ENCODE measurements at places on chromosomes 2 and 18.

DNA sequence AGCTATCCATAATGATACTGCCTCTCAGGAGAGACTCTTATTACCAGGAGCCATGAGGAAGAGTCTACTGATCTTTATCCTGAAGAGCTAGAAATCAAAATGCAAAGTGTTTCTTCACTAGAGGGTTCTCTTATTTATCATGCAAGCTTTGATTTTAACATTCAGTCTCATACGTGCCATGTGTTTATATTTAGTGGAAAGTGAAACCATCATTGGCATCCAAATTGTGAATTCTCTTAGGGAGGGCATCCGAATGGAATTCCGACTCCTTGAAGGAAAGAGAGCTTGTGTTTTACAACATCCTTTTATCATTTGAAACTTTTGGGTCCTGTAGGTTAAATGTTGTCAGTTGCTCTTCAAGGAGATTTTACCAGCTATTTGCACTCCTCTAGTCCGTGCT, 170.4 kb upstream of the SESTD1 start:
- no peak for DNase-seq

GRCh38 chr2:85444629-85445172, 26.2 kb downstream of the SH2D6 start:
- no peak for DNase-seq

GRCh38 chr2:157444641-157445040, 752 bp upstream of the CYTIP start:
- no peak for DNase-seq

GRCh38 chr18:74831571-74832250, 234.0 kb downstream of the ZNF407 start:
- DNase-seq = no peak

DNA sequence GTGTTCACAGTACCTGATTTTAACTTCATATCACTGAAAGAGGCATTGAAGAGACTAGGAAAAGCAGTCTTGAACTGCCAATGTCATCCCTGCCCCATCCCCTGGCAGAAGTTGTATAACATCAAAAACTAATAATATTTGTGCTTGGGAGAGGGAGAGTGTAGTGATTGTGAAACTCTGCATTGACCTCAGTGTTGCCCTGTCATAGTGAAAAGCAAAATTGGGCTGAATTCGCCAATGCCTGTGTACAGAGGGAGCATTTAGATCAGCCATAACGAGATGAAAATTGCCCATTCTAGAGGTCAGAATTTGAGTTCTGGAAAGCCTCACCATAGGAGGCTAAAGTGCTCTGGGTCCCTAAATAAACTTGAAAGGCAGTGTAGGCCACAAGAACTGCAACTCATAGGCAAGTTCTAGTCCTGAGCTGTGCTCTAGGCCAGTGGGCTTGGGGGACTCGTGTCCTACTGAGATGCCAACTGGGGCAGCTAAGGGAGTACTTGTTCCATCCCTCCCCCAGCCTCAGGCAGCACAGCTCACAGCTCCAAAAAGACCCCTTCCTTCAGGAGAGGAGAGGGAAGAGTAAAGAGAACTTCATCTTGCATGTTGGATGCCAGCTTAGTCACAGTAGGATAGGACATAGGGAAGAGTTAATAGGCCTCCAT, 855.6 kb downstream of the TSN start:
- no peak for DNase-seq

DNA sequence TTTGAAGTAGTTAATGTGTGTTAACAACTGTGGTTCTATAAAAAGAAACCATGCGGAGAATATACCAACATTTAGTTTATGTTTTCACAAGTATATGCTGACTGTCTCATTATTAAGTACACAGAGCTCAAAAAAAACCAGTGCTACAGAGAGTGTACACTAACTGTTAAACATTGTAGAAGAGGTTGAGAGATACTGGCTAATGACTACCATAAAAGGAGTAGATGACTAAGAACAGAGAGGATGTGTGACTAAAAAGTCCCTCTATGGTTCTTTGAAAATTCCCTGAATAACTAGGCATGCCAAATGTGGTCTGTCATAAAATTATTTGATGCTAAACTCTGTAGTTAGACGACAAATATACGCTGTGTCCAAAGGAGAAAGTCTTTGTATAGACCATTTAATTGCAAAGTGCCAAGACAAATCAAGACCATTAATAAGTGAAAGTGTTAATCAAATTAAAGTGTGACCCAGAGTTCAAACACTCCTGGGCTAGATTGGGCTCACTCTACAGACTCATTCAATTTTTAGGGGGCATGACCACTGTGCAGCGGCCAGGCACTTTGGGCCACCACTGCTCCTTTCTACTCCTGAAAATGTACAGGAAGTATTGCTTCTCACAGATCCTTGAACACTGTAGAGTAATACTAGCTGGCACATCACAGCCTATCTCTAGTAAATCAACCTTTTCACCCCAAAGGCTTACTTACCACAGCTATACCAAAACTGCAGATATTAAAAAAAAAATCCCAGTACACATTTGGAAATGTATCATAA, 45.1 kb upstream of the SERTAD2 start:
- no peak for DNase-seq

DNA sequence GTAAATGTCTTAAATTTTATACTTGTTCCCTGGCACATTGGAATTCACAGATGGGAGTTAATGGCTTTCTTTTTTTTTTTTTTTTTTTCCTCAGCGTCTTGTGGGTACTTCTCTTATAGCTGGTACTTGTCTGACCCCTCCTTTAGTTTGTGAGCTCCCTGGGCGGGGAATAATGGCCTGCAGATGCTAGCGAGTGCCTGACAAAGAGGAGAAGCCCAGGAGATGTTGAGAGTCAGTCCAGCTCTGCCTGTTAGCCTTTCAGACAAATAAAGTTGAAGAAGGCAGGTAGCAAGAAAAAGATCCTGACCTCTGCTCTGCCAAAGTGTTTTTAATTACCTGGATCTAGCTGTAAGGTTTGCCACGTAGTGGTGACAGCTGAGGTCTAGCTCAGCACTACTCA, 6.6 kb downstream of the BCL2L11 start:
- DNase-seq = no peak

GRCh38 chr2:24638568-24638967, 147.5 kb downstream of the NCOA1 start:
- DNase-seq = no peak

DNA sequence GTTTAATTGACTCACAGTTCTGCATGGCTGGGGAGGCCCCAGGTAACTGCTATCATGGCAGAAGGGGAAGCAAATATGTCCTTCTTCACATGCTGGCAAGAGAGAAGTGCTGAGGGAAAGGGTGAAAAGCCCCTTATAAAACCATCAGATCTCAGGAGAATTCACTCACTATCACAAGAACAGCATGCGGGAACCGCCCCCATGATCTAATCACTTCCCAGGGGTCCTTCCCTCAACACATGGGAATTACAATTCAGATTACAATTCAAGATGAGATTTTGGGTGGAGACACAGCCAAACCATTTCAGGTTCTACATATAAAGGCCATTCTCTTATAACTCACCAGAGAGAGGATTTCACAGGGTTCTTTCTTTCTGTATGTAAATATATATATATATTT, 62.9 kb downstream of the VRK2 start:
- no peak for DNase-seq

GRCh38 chr2:204061241-204061640, 124.7 kb downstream of the ICOS start:
- no peak for DNase-seq

DNA sequence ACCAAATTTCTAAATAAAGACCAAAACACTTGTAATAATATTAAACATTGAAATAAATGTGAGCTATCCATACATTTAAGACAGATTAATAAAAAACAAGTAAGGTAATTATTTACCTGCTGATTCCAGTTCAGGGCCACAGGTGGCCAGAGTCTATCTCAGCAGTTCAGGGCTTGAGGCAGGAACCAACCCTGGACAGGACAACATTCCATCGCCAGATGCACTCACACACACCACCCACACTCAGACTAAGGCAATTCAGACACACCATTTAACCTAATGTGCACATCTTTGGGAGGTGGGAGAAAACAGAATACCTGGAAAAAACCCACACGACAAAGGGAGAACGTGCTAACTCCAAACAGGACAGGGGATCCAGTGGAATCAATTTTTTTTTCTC, 14.1 kb upstream of the WDSUB1 start:
- DNase-seq = no peak

- DNase-seq = no peak
Measured at GRCh38 chr2:56184500-56185011, 766 bp downstream of the CCDC85A start.

- no peak for DNase-seq
Measured at GRCh38 chr2:109125593-109126500, 3.2 kb upstream of the SH3RF3 start.

DNA sequence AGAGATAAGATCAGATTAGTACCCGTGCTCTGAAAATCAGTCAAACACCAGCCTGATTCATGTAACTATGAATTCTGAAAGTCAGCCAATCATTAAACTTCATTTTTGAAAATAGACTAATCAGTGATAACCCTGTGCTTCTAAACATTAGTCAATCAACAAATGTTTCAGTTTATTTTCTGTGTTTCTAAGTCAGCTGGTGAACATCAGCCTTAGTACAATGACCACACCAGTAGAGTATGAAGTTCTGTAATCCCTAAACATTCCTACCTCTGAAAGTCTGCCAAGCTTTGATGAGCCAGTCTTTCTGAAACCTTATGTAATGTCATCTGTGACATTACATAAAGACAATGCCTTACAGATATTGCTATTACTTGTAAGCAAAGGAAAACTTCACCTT, 807.4 kb upstream of the CRIM1 start:
- DNase-seq = no peak

GRCh38 chr18:8140841-8141501, 468.3 kb upstream of the RAB12 start:
- DNase-seq = no peak

DNA sequence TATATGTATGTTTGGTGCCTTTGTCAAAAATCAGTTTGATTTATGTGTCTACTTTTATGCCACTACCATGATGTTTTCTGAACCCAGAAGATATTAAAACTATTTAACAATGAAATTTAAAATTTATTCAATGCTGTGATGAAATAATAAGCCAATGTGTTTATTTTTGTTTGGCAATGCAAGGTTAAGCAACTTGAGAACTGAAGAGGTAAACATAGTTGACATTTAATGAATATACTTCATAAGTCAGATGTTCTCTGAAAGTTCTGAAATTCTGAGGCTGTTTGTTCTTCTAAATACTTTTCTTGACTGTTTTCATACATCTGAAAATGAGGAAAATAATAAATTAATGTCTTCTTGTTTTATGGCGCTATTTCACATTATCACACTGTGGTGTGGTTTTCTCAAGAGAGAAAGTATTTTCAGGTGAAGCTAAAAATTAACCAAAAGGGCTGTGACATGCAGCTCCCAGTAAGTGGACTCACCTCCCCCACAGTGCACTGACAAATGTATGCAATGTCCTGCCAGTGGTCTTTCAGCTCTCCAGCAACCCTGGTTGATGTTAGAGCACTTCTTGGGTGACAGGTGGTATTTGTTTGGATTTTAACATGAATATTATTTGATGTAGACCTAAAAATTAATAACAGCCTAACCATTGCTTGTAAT, 863.6 kb upstream of the SALL3 start:
- DNase-seq = no peak

GRCh38 chr2:119234021-119235019, 10.7 kb downstream of the STEAP3 start:
- no peak for DNase-seq

- DNase-seq = no peak
Measured at GRCh38 chr2:102143450-102143985, 972 bp downstream of the IL1R1 start.

DNA sequence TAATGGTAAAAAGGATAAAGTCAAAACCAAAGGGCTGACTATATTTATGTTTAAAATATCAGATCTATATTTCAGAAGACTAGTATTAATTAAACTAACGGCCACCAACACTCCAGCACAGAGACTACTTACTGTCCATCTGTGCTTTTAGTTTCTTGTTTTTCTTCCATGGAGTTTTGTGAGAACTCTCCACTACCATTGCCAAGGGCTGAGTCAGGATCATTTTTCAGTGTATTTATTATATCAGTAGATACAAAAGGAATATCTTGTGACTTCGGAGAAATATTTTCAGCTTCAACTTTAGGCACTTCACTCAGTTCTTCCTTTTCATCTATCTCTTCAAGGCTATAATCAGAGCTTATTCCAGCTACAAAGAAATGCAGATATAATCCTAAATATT, 79.1 kb upstream of the GRB14 start:
- no peak for DNase-seq

DNA sequence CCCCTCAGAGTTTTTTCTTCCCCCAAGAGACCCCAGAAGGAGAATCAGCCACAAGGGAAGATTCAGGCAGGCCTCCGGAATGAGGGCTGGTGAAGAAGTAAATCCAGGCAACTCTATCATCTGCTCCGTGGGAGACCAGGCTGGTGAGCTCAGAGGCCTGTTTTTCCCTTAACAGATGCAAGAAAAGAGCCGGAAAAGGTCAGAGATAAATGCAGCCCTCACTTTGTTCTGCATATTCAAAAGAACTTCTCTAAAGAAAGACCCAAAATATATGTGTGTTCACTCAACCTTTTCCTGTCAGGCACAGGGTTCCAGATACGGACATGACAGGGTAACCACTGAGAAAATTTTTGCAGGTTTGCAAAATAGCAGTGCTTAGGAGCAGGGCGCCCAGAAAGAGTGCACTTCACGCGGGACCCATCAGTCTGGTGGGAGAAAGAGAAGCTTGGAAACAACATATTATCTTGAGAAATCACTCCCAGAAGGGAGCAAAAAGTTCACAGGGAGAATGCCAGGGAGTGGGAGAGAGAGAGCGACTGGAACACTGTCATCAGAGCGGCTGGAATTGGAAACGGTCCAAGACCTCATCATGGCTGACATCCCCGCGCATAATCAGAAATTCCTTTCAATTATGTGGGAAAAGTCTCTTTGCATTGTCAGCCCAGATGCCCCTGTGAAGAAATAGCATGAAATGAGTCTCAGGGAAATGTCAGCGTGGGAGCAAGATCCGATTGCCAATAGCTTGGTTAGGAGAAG, 244.8 kb upstream of the SLC14A2 start:
- DNase-seq = no peak

Data from stimulated activated CD8-positive, alpha-beta memory T cell treated with anti-CD3 and anti-CD28 coated beads, Interleukin-2, amount 100 ng/mL, for 1 hour (primary cell).